ENCODE measurements at places on chromosomes 12 and 14. TPM values are rescaled to one million over a fixed set of nuclear protein-coding genes. Genes with fewer than 3 reads are reported as not detected.

The ASPG gene
- total RNA-seq: 0.16 TPM

The HRK gene
- total RNA-seq: 0.16 TPM

The ASCL1 gene
- total RNA-seq: 0.21 TPM

The MFAP5 gene
- 1.1 TPM for total RNA-seq

DNA sequence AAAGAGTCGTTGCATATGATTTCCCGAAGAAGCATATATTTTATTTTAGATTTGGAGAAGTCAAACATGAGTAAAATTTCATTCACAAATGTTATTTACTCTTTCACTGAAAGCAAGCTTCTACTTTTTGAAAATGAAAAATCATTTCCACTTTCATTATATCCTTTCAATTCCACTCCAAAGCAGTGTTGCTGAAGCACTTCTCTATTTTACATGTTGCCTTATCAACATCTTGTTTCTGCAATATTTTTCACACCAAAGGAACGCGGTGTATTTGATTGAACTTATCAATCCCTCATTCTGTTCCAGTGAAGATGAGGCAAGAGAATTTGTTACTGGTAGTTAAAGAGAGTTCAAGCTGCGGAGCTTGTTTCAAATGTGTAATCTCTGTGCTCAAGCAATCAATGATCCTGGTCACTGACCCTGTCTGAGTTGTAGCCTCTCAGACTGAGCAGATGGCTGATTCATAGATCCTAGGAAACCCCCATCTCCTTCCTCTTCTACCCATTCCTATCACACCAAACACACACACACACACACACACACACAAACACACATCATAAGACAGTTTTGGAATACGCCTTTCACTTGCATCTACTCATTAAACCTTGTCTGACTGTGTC is 236.2 kb upstream of the FLRT2 start:
- no peak for DNase-seq

DNA sequence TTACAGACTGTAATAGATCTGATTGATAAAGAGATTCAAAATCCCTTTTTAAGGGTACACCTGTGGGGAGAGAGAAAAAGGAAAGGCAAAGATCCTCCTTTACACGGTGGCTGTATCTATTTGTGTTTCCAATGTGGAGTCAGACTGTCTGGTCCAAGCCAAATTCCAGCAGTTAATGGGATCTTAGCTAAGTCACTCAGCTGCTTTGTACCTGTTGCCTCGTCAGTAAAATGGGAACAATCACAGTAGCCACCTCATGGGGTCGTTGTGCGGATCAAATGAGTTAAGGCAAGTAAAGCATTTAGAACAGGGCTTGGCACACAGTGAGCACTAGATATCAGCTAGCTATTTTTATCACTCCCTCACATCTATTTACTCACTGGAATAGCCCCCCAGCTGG is 46.9 kb downstream of the EFCAB11 start:
- DNase-seq: no peak

The NFATC4 gene
- 7.1 TPM for total RNA-seq

The SALL2 gene
- total RNA-seq: 4.1 TPM

DNA sequence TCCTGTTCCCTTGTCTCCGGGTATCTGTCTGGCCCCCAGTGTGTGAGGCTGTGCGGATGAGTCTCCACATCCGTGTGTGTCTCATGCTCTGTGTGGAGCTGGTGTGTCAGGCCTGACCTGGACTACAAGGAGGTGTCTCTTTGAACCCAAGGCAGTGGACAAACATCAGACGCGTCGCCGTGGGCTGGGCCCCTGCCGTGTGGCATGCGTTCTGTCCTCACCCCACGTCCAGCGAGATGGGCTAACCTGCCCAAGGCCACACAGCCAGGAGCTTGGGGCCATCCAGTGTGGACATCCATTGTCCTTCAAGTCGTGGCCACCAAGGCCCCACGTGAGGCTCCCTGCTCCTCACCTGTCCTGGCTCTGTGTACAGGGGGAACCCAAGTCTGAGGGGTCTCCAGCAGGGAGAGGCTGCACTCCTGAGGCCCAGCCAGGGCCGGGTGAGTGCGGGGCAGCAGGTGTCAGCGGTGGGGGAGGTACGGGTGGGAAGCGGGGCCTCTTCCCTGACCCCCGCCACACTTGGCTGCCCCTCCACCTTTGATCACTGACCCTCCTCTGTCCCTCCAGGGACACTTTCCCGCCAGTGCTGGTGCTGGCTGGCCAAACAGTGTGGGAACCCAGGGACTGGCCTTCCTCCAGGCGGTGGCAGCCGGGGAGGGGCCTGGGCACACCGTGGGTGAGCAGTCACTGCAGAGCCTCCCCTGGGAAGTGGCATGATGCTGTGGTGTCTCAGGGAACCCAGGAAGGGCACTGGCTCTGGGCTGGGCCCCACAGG is 48.5 kb downstream of the CYP46A1 start:
- DNase-seq: peak; percentile 81

DNA sequence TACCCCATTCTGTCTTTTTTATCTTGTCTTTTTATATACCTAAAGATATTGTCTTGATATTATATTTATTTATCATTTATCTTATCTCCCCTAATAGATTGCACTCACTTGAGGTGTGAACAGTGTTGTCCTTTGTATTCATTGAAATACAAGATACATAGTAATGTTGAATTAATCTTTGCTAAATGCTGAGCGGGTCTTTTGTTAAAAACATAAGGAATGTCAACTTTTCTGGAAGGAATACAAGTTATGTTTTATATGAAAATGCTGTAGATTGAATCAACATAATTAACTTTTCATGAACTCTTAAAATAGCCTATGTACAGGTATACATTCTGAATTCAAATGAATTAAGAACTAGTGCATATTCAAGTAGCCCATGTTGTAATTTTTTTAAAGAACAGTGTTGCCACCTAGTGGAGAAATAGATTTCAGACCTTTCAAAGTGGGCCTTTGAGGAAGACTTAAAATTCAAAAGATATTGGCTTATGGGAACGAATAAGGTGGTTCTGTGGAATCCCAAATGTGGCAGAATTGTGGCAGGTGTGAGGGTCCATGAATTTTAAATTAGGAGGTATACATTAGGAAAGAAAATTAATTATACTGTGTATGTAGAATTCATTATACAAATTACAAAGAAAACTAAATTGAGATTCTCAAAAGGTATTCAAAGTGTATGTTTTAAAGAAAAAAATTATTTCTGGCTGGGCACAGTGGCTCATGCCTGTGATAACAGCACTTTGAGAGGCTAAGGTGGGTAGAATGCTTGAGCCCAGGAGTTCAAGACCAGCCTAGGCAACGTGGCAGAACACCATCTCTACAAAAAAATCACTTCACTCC is 19.1 kb downstream of the BBOF1 start:
- no peak for DNase-seq

The COX14 gene
- total RNA-seq: 18.1 TPM

DNA sequence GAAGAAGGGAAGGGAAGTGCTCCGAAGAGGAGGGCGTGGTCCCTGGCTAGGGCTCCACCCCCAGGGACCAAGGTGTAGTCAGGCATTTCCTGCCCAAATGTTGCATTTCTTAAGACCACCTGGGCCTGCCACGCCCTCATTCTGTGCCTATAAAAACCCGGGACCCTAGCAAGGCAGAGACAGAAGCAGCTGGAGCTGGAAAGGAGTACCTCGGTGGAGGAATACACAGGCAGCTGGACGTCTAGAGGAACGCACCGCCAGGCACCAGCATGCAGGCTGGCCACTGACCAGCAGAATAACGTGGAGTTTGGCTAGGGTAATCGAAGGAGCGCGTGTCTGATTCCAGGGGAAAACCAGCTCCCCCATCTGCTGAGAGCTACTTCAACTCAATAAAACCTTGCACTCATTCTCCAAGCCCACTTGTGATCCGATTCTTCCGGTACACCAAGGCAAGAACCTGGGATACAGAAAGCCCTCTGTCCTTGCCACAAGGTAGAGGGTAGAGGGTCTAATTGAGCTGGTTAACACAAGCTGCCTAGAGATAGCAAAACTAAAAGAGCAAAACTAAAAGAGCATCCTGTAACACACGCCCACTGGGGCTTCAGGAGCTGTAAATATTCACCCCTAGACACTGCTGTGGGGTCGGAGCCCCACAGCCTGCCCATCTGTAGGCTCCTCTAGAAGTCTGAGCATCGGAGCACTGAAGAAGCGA is 21.0 kb downstream of the CFL2 start:
- peak; percentile 47 for DNase-seq

DNA sequence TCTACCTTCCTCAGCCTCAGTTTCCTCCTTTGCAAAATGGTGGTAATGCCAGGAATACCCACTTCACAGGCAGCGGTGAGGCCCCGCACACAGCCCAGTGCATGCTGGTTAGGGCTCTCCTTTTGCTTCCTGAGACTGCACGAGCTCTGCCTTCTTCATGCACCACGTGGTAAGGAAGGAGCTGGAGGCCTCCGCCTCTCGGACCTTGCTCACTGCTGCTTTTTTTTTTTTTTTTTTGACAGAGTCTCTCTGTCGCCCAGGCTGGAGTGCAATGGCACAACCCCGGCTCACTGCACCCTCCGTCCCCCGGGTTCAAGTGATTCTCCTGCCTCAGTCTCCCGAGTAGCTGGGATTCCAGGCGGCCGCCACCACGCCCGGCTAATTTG is 18.1 kb downstream of the TAMALIN start:
- no peak for DNase-seq

The PAN2 gene
- 73.0 TPM for total RNA-seq

GRCh38 chr12:116955382-116956021 is 44.8 kb downstream of the FBXW8 start:
- DNase-seq: peak; percentile 55

GRCh38 chr14:47874350-47874749 is 198.9 kb upstream of the MDGA2 start:
- no peak for DNase-seq

DNA sequence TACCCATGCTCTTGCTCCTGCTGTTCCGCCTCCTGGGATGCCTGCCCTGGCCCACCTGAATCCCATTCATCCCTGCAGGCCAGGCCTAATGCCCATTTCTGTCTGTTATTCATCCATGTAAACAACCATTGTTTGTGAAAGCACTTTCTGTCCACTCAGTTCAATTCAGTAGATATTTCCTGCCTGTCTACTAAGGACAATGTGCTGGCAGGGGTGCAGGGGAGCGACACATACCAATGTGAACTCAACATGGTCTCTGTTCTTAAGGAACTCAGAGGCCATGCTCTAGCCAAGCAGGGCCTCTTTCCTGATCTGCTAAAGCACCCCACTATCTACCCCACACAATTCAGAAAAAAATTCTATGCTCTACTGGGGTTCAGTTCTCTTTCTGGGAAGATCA is 88.5 kb upstream of the ZFP36L1 start:
- DNase-seq: no peak

- no peak for DNase-seq
These were observed 18.9 kb downstream of the ALDH2 start for GRCh38 chr12:111785651-111786050.

GRCh38 chr12:124130691-124131591 is 157.9 kb downstream of the ZNF664 start:
- no peak for DNase-seq

The TMEM229B gene
- total RNA-seq: 7.5 TPM

DNA sequence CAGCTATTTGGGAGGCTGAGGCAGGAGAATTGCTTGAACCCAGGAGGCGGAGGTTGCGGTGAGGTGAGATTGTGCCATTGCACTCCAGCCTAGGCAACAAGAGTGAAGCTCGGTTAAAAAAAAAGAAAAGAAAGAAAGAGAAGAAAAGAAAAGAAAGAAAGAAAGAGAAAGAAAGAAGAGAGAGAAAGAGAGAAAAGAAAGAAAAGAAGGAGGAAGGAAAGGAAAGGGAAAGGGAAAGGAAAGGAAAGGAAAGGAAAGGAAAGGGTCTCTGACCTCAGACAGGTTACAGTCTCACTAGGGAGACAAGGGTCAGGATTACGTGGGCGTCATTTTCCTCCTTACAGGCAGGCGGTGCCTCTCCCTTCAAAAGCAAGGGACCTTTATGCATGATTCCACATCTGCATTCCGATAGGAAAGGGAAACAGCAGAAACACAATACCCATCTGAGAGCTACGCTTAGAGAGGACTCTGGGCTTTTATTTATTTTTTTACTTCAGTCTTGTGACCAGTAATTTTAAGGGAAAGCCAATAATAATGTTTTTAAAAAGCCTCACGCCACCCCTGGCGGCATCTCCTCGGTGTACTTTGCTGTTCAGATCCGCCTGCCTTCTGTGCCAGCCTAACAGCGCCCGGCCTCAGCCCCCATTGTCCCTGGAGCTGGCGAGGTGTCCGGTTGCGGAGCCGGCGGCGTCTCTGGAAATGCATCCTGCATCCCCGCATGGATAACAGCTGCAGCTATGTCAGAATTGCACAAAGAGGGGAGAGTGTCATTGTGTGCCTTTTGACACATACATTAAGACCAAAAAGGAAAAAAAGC is 945 bp upstream of the HIP1R start:
- no peak for DNase-seq

- DNase-seq: no peak
These were observed 74.6 kb upstream of the BBS10 start for GRCh38 chr12:76422543-76423438.
